Left renal pelvis (tissue), 4 donors: ENCODE measurements at places on chromosomes 7 and 10. TPM values are rescaled to one million over a fixed set of nuclear protein-coding genes. Genes with fewer than 3 reads are reported as not detected.

DNA sequence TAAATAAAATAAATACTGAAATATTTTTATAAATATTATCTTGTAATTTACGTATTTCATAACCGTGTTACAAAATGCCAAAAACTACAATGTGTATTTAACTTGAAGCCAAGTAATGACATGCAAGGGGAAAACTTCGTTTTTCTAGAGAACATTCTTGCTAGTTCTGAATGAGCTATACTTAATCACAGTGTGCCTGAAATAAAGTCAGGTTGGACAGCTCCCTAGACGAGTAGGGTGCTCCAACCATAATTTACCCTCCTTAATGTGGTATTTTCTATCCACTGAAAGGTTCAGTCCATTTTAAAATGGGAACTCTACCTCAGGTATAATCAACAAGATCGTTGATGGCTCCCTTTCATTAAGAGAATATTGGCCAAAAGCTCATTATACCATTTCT, 194.5 kb upstream of the AHR start:
- no peak for DNase-seq

DNA sequence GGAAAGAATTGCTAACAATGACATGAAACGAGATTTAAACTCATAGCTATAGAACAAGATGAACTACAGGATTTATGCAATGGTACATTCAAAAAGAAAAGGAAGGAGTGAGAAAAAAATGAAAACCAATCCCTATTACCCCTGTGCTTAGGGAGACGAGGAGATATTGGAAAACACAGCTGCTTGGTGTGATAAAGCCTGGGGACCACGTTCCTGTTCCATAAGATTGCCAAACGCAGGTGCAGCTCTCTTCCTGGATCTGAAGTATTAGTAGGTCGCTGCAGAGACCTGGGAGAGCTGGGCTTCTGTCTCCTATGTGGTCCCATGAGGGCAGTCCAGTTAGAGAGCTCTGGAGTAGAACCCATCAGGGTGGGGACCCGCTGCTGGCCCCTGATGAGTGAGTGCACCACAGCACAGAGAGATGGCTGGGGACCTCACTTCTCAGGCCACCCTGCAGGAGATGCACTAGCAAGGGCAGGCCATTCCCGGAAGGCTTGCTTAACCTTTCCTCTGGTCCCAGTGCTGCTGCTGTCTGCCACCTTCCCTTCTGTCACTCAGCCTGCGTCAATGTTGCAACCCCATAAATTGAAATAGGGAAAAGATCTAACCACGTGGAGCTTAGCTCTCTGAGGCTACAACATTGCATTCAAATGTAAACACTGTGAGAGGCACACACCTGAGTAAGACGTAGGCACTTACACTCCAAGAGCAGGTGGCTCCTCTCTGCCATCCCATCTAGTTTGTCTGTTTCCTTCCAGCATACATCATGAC, 57.9 kb downstream of the MTPN start:
- DNase-seq, result no peak

GRCh38 chr10:113494761-113495160, 58.1 kb upstream of the HABP2 start:
- no peak for DNase-seq

Gene AKR1D1
- polyA plus RNA-seq, result 0.41 TPM

- no peak for DNase-seq
These were observed 58.8 kb downstream of the ZNF518A start for GRCh38 chr10:96188916-96189315.

Gene DOCK1
- polyA plus RNA-seq, result 62.7 TPM

- DNase-seq, result peak; percentile 52
These were observed 593 bp upstream of the ADRA2A start for GRCh38 chr10:111076191-111076681.

- no peak for DNase-seq
These were observed 113.8 kb upstream of the ADO start for GRCh38 chr10:62690703-62691102.

DNA sequence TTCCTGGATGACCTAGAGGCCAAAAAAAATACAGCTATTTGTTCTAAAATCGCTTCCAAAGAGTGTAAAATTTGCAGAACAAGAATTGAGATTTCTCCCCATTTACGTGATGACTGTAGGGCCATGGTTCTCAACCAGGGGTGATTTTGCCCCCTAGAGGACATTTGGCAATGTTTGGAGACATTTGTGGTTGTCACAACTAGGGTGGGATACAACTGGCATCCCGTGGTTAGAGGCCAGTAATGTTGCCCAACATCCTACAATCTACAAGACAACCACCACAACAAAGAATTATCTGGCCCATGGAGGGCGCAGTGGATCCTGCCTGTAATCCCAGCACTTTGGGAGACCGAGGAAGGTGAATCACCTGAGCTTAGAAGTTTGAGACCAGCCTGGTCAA, 22.8 kb upstream of the MALSU1 start:
- DNase-seq, result no peak

Gene RFC2
- 43.6 TPM for polyA plus RNA-seq

Gene AGR3
- 3.4 TPM for polyA plus RNA-seq

DNA sequence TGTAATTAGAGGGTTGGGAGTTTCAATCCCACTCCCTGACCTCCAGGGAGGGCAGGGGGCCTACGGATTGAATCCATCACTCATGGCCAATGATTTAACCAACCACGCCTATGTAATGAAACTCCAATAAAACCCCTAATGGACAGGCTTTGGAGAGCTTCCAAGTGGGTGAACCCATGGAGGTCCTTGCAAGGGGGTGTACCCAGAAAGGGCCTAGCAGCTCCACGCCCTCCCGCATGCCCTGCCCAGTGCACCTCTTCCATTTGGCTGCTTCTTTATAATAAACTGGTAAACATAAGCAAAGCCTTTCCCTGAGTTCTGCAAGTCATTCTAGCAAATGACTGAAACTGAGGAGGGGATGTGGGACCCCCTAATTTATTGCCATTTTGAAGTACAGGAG, 280.1 kb downstream of the FRMD4A start:
- no peak for DNase-seq
